ENCODE measurements at places on chromosomes 5 and 9.
A peak's percentile ranks its signal among the peaks of the same experiment; 100 is the strongest.

DNA sequence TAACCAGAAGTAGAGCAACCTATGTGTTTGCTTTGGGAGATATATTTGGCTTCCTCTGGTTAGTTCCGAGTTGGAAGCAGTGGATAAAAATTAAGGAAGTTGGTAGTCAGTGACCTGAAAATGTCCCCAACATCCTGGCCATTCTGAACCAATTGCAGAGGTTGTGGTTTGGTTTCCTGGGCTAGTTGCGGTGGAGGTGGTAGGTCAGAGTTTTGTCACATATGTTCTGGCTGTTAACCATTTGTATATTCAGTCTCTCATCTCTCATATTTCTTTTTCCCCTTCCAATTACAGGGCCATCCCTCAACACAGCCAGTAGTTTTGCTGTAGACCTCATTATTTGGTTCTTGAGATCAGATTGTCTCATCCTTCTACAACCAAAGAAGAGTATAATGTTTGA, 1026.9 kb downstream of the PTPRD start:
- no peak for DNase-seq

GRCh38 chr5:92207151-92207550, 824.0 kb upstream of the ARRDC3 start:
- no peak for DNase-seq

GRCh38 chr5:14615365-14615764, 33.8 kb downstream of the OTULINL start:
- no peak for DNase-seq

GRCh38 chr9:133955821-133956411, 36.2 kb downstream of the VAV2 start:
- DNase-seq: peak; percentile 17

- DNase-seq: no peak
Observed at GRCh38 chr9:69279084-69279731, 45.8 kb upstream of the ENTREP1 start.

Measured in stimulated activated CD4-positive, alpha-beta T cell treated with anti-CD3 and anti-CD28 coated beads, Interleukin-4, amount 100 ng/mL, for 1 hour (primary cell).